Stimulated activated CD8-positive, alpha-beta memory T cell treated with anti-CD3 and anti-CD28 coated beads, Interleukin-7, amount 100 ng/mL, for 48 hours (primary cell): ENCODE measurements at places on chromosomes 12 and 14.

DNA sequence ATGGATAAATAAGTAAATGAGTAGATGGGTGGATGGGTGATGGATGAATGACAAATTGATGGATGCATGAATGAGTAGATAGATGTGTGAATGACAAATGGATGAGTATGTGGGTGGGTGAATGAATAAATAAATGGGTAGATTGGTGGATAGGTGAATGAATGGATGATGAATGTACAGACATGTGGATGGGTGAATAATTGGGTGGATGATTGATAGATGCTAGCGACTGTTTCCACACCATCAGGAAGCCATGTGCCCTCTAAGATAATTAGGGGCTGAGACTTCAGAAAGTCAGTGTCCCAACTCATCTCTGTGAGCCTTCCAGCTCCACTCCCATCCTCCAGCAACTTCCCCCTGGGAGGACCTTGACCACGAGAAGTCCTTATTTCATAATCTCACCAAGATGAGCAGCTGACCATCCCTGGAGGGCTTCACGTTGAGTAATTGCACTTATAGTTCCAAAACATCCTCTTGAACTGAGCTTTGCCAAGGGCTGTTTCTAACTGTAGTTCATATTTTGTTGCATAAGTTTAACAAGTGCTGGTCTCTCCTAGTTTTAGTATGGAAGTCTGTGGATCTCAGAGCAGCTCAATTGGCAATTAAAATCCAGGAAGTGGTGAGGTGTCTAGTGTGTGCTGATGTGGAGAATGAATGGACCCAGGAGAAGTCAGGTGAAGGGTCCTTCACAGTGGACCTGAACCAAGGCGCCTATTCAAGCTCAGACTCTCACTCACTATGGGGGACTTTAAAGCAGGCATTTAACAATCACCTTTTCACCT lies 295.7 kb downstream of the ADGRD1 start:
- no peak for DNase-seq

DNA sequence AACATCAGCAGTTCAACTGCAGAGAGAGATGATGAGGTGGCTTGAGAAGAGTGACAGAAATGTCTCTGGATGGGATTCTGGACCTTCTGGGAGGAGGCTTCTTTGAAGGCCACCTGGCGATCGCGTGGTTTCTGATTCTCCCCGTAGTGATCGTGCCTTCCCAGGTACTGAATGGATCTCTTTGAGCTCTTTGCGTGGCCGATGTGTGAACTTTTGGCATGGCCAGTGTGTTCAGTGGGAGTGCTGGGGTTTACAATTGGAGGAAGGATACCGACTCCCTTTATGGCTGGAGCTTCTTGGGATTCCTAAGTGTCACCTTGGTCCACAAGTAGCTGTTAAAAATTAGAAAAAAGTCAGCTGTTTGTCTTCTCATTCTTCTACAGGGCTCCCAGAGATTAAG lies 374.7 kb downstream of the C12orf75 start:
- DNase-seq, result no peak

GRCh38 chr14:99754141-99755067 lies 38.8 kb upstream of the EML1 start:
- DNase-seq, result peak; percentile 16

GRCh38 chr12:118098401-118098800 lies 5.4 kb downstream of the VSIG10 start:
- DNase-seq, result no peak

DNA sequence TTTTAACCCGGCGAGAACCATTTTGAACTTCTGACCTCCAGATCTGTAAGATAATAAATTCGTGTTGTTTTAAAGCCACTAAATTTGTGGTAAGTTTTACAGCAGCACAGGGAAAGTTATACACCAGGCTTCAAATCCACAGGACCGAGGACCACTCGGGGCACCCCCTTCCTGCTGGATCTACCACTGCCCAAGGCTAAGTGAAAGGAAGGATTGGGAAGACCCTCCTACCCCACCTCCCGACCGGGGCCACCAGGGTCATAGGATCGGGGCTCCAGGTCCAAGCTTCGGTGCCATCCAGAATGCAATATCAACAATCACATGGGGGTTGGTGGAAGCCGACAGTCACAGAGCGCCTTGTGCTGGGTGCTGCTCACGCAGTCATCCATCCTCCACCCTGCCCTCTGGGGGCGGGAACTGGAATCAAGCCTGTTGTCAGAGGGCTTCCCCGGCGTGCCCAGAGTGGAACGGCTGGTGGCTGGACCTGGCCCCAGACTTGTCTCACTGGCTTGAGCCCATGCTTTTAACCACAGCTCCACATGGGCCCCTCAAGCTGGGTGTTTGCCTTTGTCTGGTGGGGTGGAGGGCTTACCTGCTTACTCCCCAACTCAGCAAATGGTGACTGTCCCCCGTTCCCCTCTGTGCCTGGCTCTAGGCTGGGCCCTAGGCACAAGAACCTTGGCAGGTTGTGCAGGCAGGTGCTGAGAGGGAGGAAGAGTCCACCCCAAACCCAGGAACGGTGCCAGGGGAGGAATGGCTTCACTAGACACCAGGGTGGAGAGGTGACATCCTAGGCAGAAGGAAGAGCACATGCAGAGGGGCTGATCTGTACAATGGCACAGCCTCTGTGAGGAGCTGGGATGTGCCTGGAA lies 180.3 kb upstream of the RTL1 start:
- DNase-seq, result no peak

GRCh38 chr12:15193946-15194345 lies 27.3 kb downstream of the RERG start:
- DNase-seq, result no peak

- no peak for DNase-seq
These were observed 42.4 kb upstream of the IGF1 start for GRCh38 chr12:102522768-102523167.

GRCh38 chr14:63933110-63933509 lies 80.3 kb downstream of the SYNE2 start:
- DNase-seq, result no peak

DNA sequence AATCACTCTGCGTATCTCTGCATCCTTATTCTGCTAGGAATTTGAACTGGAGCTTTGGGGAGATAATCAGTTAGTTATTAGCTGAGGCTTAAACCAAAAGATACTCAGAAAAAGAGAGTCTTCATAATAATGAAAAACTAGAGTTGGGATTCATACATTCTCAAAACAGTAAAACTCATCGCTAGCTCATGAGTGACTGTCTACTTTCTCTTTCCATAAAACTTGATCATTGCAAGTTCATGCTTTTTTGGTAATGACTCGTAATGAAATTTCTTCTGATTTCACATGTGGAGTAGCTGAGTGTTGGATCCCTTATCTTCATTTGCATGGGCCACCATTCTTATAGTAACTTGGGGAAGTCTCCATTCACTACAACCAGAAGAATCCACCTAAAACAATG lies 397.7 kb downstream of the PDZRN4 start:
- no peak for DNase-seq

DNA sequence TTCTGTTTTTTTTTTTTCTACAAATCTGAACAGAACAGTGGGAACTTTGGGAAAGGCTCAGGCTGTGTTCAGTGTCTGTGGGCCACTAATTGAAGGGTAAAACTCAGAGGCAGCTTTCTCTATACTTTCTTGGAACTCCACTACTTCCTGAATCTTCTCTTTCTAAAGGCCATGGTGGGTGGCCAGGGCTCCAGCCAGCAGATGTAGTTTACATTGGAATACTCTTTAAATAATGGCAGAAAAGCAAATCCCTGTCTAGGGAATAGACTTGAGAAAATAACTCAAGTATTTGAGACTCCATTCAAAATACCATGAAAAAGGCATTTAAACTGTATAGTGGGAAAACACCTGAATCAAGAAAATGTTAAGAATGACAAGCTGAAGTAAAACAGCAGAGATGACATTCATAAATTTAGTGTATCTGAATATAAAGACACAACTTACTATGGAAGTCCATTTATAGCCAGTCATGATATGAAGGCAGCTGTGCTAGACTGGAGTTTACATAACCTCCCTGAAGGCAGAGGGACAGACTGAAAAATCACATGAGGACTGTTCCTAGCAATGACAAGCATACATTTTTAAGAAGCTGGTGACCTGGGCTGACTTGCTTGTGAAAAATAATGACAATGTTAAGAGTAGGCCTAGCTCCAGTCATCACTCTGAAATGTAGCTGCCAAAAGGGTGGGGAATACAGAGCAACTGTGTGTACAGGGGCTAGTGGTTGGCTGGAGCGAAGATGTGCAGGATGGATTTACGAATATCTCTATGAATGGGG lies 168.6 kb downstream of the STXBP6 start:
- no peak for DNase-seq

- no peak for DNase-seq
These were observed 2.8 kb downstream of the GABARAPL1 start for GRCh38 chr12:10215436-10215835.

DNA sequence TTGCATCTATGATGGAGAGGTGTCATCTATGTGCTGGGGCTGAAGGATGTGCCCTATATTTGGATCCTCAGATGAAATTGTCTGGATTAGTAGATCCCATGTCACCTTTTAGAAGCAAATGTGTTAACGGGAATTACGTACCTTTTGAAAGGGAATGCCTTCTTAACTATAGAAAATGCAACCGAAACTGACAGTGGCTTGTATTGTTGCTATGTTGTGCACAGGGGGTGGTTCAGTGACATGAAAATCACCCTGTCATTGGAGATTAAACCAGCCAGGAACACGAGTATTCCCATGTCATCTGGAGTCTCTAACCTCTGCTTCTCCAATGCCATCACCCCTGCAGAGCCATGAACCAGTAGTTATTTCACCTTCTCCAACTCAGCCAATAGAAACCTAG lies 110.2 kb downstream of the METTL25 start:
- DNase-seq, result no peak

DNA sequence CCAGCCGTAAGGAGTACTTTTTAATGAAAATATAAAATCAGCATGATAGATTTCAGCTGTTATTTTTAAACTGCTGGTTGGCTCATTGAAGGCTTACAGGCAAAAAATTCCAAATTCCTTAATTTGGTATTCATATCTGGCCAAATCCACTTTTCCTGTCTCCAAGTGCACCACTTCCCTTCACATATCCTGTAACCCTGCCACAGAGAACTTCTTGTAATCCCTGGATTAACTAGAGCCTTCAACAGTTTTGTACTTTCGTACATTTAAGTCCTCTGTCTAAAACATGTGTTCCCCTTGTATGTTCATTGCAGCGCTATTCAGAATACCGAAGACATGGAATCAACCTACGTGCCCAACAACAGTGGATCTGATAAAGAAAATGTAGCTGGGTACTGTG lies 9.6 kb downstream of the PUS7L start:
- DNase-seq, result no peak

DNA sequence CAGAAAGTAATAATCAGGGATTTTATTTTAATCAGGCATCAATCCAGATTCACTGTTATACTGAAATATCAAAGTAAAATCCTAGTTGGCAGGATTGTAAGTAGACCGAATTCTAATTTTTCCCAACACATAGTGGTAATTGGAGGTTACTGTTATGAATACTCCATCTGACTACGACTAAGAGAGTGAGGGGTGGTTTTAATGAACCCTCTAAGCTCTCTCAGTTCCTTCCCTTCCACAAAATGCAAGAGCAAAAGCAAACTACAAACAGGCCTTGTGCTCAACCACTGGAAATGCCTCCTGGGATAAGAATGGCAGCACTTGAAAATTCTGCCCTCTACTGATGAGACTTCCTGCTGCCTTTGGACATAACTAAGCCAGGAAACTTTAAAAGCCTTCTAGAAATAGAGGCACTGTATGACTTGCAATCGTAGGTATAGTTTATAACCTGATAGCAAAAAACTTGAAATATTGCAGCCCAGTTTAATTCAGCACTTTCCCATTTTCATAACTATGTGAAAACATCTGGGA lies 184.8 kb downstream of the SLC16A7 start:
- no peak for DNase-seq

- DNase-seq, result no peak
These were observed 36.9 kb downstream of the ZFC3H1 start for GRCh38 chr12:71626768-71627167.

DNA sequence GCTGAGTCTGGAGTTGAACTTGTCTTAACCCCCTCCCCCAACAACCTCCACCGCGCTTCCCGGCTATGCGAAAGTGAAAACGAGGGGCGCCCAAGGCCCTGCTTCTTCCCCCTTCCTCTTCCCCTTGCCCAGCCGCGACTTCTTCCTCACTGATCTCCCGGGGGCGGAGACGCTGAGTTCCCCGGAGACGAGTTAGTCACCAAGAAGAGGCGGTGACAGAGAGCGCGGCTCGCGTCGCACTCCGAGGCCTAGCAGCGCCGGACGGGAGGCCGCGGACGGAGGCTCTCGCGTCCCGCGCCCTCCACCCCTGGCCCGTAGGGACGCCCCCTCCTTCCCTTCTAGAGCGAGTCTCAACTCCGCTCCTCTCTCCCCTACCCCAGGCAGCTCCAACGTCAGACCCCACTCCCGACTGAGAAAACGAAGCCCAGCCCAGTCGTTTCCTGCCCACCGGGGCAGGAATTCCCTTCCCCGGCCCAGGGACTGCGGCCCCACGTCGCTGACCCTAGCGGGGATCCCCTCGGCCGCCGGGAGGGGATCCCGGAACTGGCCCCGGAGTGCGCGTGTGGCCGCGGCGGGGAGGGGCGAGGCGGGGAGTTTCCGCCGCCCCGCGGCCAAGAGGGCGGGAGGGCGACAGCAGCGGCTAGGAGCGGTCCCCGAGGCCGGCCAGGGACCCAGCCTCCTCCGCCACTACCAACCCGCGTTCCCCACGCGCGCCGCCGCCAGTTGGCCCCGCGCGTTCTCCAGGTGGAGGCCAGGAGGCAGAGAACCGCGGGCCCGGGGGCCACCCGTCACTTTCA lies 1.4 kb downstream of the BAZ1A start:
- DNase-seq, result peak; percentile 88

DNA sequence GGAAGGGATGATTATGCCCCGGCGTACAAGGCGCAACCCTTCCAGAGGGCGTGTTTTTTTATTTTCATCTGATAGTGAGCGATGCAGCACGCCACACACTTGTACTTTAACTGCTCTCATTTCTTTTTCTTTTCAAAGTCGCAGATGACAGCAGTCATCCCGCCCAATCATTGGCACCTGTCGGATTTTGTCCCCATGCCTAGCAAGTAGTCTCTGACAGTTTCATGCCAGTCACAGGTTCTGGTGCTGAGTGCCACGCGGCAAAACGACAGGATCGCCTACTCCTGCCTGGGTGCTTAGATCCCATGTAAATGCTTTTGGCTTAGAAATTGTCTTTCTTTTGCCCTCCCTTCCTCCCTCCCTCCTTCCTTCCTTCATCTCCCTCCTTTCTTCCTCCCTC lies 117.7 kb downstream of the GLT1D1 start:
- no peak for DNase-seq

- no peak for DNase-seq
These were observed 331.2 kb upstream of the FBXO33 start for GRCh38 chr14:39763402-39763890.

DNA sequence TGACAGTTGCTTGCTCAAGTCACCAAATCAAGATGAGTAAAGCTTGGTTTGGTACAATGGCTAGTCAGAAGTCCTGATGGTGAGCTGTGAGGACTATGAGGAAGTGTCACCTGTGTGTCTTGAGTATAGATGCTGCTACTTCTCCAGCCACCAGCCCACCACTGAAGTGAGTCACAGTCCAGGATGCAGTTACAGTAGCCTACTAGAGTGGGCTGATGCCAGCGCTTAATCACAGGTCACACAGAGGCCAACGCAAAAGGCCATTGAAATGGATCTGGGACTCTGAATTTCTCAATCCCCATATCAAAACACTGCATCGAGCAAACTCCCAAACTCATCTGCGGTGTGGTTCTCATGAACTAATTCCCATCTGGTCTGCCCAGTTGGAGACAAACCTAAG lies 223.1 kb downstream of the ANO6 start:
- no peak for DNase-seq

GRCh38 chr12:75872762-75873161 lies 158.8 kb downstream of the PHLDA1 start:
- no peak for DNase-seq
